Activated CD4-positive, alpha-beta T cell treated with anti-CD3 and anti-CD28 coated beads, Interleukin-2, amount 50 U/mL, for 48 hours (primary cell): ENCODE measurements at places on chromosomes 12 and 14.

DNA sequence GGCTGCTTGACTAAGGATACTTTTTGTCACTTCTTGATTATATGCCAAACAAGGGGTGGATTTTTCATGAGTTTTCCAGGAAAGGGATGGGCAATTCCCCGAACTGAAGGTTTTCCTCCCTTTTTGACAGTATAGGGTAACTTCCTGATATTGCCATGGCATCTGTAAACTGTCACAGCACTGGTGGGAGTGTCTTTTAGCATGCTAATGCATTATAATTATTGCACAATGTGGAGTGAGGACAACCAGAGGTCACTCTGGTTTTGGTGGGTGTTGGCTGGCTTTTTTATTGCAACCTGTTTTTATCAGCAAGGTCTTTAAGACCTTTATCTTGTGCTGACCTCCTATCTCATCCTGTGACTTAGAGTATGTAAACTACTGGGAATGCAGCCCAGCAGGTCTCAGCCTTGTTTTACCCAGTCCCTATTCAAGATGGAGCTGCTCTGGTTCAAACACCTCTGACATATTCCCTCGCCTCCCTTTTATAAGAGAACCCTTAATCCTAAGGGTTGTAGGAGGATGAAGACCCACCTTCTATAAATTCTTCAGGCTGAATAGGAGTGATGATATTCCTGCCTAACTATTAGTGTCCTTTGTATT, 471.2 kb downstream of the ATP23 start:
- DNase-seq, result no peak

GRCh38 chr12:126847005-126847629, 1419.9 kb upstream of the TMEM132C start:
- DNase-seq, result no peak

DNA sequence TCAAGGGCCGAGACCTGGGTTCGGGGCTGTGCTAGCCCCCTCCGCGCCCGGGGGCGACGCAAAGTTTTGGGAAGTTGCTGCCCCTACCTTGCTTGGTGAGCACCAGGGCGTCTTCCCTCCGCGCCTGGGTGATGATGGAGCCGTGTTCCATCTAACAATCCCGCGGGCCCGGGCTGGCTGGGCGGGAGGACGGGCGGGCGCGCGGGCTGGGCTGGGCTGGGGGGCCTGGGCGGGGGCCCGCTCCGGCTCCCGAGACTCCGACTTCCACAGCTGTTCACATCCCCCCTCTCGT, 298 bp downstream of the CTDSP2 start:
- no peak for DNase-seq

DNA sequence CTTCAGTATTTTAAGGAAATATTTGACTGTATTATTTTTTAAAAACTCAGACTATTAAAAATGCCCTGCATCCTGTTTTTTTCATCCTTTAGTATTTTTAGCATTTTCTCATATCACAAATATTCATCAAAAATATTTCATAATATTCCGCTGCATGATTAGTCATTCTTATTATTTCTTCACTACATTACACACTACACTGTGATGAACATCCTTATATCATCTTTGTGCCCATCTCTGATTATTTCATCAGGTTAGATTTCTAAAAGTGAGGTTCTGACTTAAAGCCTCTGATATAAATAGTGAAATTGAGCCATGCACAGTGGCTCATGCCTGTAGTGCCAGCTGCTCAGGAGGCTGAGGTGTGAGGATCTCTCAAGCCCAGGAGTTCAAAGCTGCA, 8.1 kb downstream of the COCH start:
- DNase-seq, result no peak

DNA sequence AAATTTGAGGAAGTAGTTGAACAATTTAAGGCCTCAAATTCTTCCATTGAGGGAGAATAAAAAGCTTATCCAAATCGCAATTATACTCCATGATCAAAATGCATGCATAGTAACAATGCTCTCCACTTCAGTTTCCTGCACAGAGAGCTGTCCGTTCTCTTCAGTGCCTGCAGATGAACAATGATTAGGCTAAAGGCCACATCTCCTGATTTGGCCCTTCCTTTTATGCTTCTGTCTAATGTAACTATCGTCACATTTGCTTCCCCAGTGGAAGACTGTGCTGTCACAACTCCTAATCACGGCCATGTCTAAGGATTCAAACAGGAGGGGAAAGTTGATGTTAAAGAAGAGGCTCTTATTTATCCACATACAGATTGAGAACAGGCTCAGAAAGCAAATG, 113.6 kb upstream of the NPAS3 start:
- no peak for DNase-seq

DNA sequence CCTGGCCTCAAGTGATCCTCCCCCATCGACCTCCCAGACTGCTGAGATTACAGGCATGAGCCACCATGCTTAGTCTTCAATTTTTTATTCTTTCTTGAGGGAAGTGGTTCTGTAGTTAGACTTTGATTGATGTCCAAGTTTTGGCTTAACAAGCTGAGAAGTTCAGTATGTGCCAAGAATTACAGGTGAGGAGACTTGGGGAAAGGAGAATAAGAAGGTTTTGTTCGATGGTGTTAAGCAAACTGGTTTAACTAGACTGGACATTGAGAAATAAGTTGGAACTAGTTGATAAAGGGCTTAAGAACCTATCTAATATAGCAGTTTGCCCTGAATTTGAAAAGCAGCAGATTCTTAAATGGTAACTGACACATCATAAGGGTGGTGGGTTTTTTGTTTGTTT, 32.6 kb upstream of the PLEKHD1 start:
- no peak for DNase-seq

DNA sequence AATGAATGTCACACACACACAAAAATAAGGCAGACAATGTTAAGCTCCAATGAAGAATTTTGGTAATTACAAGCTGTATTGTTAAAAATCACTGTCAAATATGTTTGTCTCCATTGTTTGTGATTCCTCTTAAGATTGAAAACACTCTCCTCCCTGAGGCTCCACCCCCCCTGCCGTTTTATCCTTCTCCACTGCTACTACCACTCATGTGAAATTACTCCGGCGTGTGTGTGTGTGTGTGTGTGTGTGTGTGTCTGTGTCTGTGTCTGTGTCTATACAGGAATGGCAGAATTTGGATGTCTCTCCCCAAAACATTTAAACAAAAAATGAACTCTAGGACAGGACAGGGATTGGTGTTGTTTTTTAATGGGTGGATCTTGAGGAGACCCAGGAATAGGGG, 365.1 kb upstream of the DIO2 start:
- DNase-seq, result no peak

DNA sequence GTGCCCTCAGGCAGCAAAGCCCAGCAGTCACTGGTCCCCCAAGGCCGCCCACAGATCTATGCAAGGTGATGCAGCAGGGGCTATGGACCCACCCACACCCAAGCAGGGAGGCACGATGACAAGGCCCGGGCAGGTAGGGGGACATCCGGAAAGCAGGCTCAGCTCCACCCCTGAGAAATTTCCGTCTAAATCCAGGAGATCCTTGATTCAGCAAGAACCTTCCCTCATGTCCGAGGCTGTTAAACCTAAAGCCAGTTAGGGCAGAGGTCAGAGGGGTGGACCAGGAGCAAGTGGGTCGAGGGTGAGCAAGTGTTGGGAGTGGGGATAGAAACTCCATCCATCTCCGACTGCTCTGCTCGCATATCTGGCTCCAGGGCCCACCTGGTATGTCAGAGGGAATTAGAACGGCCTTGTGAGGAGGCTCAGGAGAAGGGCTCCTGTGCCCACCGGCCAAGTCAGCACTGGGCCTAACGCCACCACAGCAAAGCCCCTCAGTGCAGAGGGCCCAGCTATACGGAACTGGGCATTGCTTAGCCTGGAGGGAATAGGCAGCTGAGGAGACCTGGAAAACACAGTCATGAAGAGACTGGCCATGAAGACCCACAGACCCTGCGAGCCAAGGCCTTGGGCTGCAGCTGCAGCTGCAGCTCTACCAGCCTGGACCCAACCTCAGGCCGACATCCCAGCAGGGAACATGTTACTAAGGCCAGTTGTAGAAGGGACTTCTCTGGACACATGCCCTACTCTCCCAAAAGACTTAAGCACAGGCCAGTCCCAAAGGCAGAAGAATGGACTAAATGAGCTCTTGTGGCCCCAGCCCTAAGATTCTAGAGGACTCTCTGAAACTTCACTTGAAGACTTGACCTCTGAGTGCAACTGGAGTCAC, 34.3 kb downstream of the DAD1 start:
- DNase-seq, result peak; percentile 62

- no peak for DNase-seq
Observed at GRCh38 chr14:69531135-69531534, 43.5 kb downstream of the CCDC177 start.

GRCh38 chr12:14880890-14881453, 4.7 kb downstream of the MGP start:
- DNase-seq, result no peak

DNA sequence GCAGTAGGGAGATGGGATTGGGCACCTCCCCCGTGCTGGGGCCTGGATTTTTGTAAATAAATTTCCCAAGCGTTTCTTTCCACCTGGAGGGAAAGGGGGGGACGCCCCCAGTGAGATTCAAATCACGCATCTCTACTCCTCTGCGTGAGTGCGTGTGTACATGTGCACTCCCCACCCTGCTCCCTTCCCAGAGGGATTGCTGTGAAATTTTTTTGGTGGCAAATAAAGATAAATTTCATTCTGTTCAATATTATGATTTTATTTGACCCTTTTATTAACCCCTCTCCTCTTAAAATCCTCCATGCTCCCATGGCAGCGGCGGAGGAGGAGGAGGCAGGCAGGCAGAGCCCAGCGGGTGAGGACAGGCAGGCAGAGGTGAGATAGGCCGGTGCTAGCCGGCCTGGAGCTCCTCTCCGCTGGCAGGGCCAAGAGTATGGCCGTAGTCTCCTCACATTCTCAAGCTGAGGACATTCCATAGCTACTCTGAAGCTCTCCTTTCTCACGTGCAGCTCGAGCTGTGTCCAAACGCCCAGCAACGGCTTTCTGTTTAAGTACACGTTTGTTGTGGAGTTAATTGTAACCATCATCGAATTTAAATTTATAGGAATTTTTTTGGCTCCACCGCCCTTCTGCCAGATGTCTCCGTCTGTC, 1.5 kb upstream of the HOTAIR start:
- no peak for DNase-seq

- no peak for DNase-seq
Observed at GRCh38 chr12:60752589-60752988, 1156.8 kb downstream of the SLC16A7 start.
